ENCODE measurements at places on chromosomes 4 and X.

DNA sequence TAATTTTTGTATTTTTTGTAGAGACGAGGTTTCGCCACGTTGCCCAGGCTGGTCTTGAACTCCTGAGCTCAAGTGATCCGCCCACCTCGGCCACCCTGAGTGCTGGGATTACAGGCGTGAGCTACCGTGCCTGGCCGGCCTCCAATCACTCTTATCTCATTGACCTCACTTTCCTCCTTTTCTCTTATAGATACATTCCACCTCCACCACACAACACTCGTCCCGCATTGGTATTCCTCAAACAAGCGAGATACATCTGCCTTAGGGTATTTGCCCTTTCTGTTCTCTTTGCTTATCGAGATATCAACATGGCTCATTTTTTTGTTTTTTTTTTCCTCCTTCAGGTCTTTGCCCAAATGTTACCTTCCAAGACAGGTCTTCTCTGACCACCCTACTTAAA, 1.8 kb upstream of the PRPS1 start:
- DNase-seq, result no peak

GRCh38 chr4:140059159-140059558, 94.8 kb downstream of the MAML3 start:
- no peak for DNase-seq

DNA sequence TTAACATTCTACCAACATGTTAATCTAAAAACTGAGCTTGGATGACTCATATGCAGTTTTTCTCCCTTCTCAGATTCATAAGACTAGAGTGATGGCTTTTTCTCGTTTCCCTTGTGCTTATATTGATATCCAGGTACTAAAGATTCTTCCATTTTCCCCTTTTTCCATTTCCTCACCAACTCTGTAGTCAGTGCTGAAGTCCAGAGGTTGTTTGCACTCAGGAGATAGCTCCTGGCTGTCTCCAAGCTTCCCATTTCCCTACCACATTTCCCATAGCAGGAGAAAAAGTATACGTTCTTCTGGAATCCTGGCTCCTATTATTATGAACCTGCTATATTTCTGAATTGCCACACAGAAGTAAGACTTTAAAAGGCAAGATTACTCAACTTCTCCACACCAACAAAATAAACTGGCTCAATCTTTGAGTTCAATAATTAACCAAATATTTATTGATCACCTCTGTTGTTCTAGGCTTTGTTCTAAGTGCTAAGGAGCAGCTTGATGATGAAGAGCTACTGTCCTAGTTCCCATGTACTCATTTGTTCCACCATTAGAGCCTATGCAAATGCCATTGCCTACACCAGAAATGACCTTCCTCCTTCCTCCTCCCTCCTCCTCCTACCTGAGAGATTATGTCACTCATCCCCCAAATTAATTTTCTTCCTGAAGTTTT, 454.4 kb upstream of the RPS6KA3 start:
- DNase-seq, result no peak

DNA sequence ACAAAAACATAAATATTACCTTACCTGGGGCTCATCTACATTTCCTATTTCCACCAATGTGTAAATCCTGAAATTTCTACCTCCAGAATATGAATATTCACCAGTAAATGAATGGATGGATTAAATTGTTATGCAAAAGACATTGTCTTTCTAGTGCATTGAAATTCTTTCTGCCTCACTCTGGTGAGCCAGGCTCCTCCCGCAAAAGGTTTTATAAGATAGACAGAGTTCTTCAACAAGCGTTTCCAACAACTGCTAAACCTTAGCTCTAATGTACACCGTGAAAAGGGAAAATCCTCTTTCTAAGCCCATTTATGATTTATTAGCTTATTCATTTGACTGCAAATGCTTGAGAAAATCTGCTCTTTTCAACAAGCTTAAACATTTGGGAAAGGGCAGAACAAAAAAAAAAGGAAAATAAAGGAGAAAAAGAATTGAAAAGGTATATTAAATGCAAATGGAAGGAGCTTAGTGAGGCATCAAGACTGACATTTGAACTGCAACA, 72.0 kb downstream of the LDB2 start:
- DNase-seq, result no peak

GRCh38 chr4:41750121-41750625, 1.6 kb upstream of the PHOX2B start:
- DNase-seq, result no peak

All from stimulated activated effector memory CD8-positive, alpha-beta T cell treated with anti-CD3 and anti-CD28 coated beads, Interleukin-12 subunit alpha, Interleukin-12 subunit beta, amount 100 ng/mL, for 72 hours (primary cell).